ENCODE measurements at places on chromosomes 6 and 20.

DNA sequence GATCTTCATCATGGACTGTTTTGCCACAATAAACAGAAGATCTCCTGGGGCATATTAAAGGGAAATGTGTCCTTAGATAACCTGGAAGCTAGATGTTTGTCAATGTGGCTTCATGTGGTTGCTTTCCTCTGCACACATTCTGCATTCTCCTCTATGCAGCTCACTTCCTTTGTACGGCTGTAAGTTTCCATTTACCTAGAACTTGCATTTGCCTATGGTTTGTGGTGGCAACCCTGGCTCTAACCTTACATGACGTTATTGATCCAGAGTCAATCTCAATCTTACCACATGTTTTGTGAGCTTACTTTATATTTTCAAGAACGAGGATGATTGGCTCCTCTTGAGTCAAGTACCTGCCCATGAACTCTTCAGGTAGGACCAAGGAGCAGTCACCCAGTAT, 863.1 kb downstream of the MAFB start:
- DNase-seq, result no peak

DNA sequence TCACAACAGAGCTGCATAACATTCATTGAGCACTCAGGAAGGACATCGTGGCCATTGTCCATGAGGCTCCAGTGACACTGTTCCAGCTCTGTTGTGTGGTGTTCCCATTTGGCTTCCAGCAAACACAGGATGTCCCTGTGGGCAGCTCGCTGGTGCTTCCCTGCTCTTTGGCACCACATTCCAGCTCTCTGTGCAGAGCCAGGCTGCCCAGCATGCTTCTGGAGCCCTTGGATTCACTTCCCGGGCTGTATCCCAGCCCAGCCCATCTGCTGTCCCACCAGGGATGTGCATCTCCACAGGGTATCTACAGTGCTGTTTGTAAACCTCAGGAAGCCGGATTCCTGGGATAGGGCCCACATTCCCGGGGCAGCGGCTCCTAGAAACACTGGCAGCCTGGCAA, 57.2 kb downstream of the CTCFL start:
- no peak for DNase-seq

GRCh38 chr6:20600831-20601230, 66.6 kb downstream of the CDKAL1 start:
- DNase-seq, result no peak

- no peak for DNase-seq
Observed at GRCh38 chr6:42331019-42331418, 113.4 kb upstream of the MRPS10 start.

GRCh38 chr6:167796192-167796981, 30.3 kb upstream of the AFDN start:
- DNase-seq, result no peak

GRCh38 chr20:483815-484644, 21.7 kb upstream of the TBC1D20 start:
- no peak for DNase-seq

DNA sequence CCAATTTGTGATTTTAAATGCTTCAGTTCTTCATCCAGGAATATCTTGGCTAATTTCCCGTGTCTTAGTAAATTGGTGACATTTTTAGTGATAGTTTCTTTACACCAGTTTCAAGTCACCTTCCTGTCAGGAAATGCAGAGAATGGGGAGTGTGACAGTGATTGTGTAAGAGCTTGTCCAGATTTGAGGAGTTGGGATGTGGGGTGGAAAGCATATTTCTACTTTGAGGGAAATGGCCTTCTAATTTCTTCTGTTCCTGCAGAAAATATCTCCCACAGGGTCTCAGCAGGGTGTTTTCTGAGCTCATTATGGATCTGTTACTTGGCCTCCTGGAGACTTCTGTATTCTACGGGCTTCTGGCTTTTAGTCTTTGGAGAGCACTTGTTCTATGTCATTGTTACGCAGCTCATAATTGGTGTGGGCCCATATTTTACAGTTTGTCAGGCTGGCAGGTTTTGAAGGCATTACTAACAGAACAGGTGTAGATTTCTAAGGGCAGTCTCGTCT, 65.6 kb downstream of the TMEM200A start:
- DNase-seq, result no peak

DNA sequence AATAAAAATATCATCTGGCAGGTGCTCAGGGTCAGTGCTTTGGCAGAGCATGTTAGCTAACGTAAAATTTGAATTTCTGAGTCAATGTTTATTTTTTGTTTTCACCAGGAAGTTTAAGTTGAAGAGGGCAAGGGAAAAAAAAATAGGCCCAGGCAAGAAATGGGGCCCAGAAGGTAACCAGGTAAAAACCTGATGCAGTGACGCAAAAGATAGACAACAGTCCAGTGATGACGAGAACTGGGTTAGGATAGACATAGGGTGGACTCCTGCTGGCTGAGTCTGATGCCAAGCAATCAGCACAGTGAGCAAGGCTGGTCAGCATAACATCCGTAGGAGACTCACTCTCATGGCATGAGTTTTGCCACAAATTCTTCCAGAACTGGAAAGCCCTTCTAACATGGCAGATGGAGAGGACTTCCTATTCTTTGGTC, 42.2 kb downstream of the ZHX3 start:
- DNase-seq, result no peak

GRCh38 chr6:44456070-44456965, 68.8 kb downstream of the CDC5L start:
- DNase-seq, result peak; percentile 36

- DNase-seq, result no peak
Observed at GRCh38 chr6:161010418-161010817, 18.8 kb downstream of the MAP3K4 start.

GRCh38 chr20:4256874-4257273, 241.5 kb upstream of the RNF24 start:
- no peak for DNase-seq

- DNase-seq, result no peak
Observed at GRCh38 chr20:50558483-50558925, 48.3 kb downstream of the PTPN1 start.

Data from NCI-H1930 (cell line).